Fibroblast of skin of back (primary cell): ENCODE measurements at places on chromosomes 6 and 20.
A peak's percentile ranks its signal among the peaks of the same experiment; 100 is the strongest.

GRCh38 chr6:132414761-132415160 is 13.5 kb upstream of the MOXD1 start:
- no peak for DNase-seq

GRCh38 chr6:42118162-42119001 is 24.0 kb downstream of the C6orf132 start:
- no peak for DNase-seq

GRCh38 chr20:23374441-23374840 is 12.5 kb downstream of the GZF1 start:
- DNase-seq: no peak

DNA sequence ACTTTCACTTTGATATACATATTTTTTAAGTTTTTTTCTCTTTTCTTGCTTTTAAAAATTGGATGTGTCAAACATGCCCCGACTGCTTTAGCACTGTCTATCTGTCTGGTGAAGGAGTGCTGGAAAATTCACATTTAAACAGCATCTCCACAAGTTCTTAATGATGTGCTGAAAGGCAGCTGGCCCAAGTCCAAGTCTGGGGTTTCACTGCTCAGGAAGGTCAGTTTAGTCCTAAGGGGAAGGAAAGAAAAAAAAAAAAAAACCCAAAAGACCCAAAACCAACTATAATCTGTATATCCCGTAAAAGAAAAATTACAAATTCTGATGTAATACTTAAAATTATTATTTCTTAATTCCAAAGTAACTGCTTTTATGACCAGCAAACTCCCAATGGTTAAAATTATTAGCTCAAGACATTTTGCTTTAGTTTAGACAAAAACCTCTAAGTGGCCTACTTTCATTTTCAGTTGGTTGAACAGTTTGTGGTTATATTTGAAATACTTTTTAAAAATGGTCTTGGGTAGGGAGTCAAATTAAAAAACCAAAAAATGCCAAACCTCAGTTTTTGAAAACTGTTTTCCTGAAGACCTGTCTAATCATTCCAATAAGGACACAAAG is 79.5 kb upstream of the PREP start:
- DNase-seq: peak; percentile 30

DNA sequence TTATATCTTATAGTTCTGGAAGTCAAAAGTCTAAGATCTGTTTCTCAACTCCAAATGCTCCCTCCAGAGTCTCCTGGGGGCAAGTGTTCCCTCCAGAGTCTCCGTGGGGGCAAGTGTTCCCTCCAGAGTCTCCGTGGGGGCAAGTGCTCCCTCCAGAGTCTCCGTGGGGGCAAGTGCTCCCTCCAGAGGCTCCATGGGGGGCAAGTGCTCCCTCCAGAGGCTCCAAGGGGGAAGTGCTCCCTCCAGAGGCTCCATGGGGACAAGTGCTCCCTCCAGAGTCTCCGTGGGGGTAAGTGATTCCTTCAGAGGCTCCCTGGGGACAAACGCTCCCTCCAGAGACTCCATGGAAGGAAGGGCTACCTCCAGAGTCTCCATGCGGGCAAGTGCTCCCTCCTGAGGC is 34.0 kb upstream of the THBS2 start:
- DNase-seq: no peak

DNA sequence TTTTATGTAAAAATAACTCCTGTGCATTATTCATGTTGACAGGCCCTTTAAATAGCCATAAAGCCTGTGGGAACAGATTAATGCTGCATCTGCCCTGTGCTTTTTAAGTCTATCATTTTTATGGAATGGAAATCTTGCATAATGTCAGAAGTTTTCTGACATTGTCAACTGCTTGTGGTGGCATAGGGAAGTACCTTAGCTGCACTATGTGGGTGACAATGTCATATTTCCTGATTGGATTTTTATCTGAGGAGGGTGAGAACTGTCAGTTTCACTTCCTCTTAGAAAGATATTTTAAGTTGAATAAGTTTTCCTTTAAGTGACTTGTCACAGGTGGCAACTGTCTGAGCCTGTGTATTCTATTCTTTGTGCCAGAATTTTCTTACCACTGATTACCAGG is 267.9 kb downstream of the PLCB1 start:
- DNase-seq: no peak

- no peak for DNase-seq
These were observed 10.0 kb upstream of the SMAP1 start for GRCh38 chr6:70657706-70658105.

DNA sequence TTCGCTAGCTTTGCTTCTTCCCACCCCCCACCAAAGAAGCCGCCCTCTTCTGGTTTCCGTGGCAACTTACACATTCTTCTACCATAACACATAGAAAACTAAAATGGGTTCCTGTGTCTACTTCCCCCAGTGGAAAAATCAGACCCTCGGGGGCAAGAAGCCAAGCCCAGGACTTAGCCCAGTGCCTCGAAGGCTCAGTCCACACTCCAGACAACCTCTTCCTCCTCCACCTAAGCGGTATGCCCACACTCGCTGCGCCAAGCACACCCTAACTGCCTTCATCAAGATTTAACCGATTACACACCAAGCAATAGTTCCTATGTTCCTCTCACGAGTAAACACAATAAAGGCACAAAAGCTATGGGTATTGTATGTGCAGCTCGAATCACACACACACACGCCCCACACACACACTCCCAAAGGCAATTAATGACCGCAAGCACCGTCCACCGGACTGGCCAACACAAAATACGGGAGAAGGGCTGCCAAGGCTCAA is 537 bp downstream of the PPIL4 start:
- DNase-seq: peak; percentile 74
